ENCODE measurements at places on chromosomes 13 and 19. TPM values are rescaled to one million over a fixed set of nuclear protein-coding genes. Genes with fewer than 3 reads are reported as not detected.

The KCNJ14 gene
- 0.90 TPM for total RNA-seq

The ZNF439 gene
- 1.1 TPM for total RNA-seq

The NCAN gene
- not detected for total RNA-seq

The ZNF626 gene
- 18.5 TPM for total RNA-seq

The DNAAF3 gene
- 2.2 TPM for total RNA-seq

The ZNF667 gene
- total RNA-seq, result not detected

The TMEM255B gene
- 7.1 TPM for total RNA-seq

The SH2D3A gene
- total RNA-seq, result 0.52 TPM

The CEACAM7 gene
- total RNA-seq, result not detected

The ADGRE2 gene
- 1.6 TPM for total RNA-seq

All from chondrocyte (in vitro differentiated cells).